Type B pancreatic cell (in vitro differentiated cells): ENCODE measurements at places on chromosomes 2 and 18.

DNA sequence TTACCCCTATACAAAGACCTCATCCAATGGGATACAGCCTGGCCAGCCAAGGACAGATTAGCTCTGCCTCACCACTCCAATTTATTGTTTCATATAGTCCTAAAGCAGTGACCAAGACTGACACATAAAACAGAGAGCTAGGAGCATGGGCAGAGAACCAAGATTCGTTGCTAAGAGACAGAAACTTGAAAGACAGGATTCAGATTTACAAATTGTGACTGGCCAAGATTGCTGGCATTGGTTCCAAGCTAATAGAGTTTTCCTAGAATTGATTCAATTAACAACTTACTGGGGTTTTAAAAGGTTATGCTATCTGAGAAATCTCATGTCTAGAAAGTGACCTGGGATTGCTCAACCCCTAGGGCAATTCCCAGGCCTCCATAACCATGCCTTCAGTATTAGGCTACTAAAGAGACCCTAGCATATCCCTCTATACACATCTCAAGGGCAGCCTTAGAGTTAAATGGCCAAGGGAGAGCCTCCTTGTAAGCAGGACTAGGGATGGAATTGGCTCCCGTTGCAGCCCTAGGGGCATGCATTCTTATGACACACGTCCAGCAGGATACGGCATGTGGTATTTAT lies 75.6 kb downstream of the ICOS start:
- no peak for DNase-seq

GRCh38 chr2:149364839-149365238 lies 34.5 kb downstream of the LYPD6 start:
- DNase-seq, result no peak

- no peak for DNase-seq
These were observed 567.5 kb upstream of the CHAC2 start for GRCh38 chr2:53200072-53200471.

- no peak for DNase-seq
These were observed 58.7 kb downstream of the FAM117B start for GRCh38 chr2:202693503-202693902.
